Retina (tissue), 1 donor: ENCODE measurements at places on chromosomes 5 and 9.

- DNase-seq = no peak
Measured at GRCh38 chr9:89664896-89665329, 60.1 kb downstream of the GADD45G start.

DNA sequence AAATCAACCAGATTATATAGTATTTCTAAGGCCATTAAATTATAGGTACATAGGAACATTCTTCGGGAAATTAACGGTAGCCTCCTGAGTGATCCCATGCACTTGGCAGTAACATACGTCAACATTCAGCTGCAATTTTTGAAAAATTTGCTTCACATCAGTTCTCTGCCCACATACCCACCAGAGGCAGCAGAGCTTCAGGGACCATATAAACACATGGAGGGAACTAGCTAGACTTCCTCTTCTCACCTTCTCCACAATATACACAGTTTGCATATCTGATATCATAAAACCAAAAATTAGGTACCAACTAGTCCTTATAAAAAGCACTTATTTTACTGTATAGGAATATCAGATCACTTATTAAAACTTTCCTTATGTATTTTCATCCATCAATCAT, 4.8 kb downstream of the PSIP1 start:
- DNase-seq = no peak

GRCh38 chr5:37323607-37324006, 47.3 kb downstream of the NUP155 start:
- DNase-seq = no peak

DNA sequence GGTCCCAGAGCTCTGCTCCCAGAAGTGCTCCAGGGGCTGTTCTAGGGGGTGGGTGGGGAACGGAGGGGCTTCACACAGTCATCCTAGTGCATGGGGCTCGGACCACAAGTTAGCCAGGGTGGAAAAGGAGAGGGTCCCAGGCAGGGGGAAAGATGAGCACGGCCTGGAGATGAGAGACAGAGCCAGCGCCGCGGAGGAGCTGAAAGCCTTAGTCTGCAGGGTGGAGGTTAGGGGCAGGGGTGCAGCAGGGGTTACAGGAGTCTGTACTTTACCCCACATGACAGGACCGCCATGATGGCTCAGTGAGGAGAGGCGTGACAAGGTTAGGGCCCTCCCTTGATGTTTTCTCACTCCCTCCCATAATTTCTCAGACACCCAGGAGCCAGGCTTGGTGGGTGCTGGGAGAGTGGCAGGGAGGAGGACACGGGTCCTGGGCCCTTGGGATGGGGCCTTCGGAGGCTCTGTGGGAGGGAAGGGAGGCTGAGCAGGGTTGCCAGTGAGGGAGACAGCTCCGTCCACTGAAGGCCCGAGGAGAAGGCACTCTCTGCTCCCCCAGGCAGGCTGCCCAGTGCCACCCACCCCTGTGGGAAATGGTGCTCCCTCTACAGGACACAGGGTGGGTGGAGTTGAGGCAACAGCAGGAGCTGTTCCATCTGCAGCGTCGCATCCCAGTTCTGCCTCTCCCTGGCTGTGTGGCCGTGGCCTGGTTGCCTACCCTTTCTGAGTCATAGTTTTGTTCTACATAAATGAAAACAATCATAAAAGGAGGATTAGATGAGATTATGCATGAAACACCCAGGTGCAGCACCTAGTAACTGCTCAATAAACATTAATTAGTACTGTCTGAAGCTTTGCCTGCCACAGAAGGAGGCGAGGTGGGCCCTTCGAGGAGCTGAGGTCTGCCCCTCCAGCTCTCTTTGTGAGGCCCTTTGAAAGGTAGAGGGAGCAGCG, 66.2 kb downstream of the NDST1 start:
- DNase-seq = no peak

DNA sequence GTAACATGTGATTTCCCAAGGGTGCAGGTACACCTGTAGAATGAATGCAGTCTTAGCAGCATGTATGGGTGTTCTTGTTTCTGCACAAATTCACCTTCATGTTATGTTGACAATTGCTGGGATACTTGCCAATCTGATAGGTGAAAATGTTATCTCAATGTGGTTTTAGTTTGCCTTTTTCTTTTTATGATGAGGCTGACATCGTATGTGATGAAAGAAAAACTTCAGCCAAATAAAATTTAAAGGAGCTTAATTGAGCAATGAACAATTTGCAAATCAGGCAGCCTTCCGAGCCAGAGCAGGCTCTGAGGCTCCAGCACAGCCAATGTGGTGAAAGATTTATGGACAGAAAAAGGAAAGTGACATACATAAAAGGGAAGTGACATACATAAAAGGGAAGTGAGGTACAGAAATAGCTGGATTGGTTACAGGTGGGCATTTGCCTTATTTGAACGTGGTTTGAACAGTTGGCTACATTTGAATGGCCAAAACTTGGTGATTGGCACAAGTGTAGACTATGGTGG, 10.5 kb downstream of the TAL2 start:
- DNase-seq = no peak

DNA sequence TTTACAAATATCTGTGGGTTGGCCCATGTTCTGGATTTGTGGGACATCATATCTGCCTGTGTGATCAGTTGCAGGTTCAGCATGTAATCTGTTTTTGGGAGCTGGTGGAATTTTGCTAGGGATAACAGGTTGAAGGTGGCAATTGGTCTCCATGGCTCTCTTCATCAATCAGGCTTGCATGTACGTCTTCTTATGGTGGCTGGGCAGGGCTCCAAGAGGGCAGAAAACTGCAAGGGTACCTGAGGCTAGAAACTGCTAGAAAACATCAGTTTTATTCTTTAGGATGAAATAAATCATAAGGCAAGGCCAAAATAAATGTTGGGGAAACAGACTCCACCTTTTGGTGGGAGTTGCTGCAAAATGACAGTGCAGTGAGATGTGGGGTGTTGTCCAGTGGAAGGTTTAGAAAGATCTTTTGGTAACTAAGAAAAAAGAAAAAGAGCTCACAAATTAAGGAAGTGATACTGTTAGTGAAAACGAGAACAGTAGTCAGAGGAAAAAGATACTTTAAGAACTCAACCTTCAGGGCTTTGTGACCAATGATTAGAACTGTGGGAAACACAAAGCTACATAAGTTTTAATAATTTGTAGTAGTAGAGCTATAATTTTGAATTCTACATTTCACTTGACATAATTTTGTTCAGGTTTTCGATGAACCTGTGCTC, 300.7 kb upstream of the IZUMO3 start:
- DNase-seq = no peak

GRCh38 chr5:143284521-143284920, 119.0 kb downstream of the NR3C1 start:
- no peak for DNase-seq

- no peak for DNase-seq
Measured at GRCh38 chr5:82439750-82440445, 161.7 kb upstream of the RPS23 start.

GRCh38 chr5:180976518-180976917, 12.1 kb upstream of the BTNL3 start:
- DNase-seq = no peak

DNA sequence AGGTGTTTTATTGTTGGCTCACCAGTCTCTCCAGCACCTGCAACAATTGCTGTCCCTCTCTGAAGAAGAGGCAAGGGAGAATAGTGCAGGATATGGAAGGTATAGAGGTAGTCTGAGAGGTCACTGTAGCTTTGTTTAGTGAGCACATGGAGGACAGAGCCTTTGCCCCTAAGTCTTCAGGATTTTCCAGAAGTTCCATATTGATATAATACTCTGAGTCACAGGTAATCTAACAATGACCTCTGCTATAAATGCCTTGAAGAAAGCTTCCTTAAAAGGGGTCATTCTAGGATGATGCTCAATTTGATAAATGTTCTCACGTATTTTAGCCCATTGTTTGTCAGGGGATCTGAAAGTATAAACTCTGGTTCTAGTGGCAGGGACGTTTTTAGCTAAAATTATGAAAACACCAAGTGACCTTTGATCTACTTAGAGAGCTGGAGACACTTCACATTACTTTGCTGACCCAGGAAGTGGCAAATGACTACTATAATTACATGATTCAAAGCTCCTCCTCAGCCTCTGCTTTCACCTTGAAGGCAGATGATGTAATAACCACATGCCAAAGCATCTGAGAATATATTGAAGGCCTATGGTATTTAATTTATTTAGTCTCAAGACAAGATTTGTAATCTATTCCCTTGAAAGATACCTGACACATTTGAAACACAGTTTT, 366.9 kb upstream of the NUDT12 start:
- no peak for DNase-seq

DNA sequence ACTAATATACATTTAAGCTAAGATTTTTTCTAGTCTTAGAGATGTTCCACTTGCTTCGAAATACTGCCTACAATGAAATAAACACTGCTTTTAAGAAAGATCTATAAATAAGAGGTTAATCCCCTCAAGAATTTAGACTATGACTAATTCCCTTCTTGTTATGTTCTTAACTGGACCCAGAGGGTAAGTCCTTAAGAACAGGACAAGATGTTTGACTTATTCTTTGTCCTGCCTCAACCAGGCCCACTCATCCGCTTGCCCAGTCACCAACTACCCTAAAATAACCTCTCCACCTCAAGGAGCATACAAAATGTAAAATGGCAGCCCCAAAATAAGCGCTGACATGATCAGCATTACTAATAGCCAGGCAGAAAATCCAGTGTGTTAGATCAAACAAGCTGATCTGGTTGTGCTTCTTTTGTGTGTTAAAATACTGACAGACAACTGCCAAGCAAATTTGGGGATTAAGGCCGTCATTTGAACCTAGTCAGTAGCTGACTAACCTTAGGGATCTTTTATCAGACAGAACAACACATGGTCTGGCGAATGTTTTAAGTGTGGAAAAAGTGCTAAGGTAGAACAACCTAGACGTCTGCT, 93.7 kb upstream of the SMC5 start:
- no peak for DNase-seq
